T-helper 17 cell (primary cell): ENCODE measurements at places on chromosomes 2 and 18. TPM values are rescaled to one million over a fixed set of nuclear protein-coding genes. Genes with fewer than 3 reads are reported as not detected.

DNA sequence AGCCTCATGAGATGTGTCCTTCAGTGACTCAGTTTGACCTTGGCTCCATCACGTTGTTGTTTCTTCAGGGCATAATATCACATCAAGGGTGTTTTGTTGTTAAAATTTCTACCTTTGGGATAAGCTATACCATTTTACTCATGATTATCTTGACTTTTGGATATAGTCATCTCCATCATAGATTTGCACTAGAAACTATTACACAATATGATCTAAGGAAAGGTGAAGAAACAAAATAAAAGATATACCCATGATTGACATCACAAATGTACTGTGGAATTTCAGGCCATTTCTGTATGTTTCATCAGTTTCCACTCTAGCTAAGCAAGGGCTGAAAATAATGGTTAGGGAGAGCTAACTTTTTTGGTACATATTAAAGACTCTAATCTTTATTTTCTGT is 24.7 kb upstream of the FAM171B start:
- DNase-seq: no peak

- DNase-seq: no peak
Observed at GRCh38 chr2:105129722-105130232, 91.9 kb downstream of the MRPS9 start.

GRCh38 chr2:97759727-97760407 is 46.5 kb downstream of the ZAP70 start:
- DNase-seq: no peak

DNA sequence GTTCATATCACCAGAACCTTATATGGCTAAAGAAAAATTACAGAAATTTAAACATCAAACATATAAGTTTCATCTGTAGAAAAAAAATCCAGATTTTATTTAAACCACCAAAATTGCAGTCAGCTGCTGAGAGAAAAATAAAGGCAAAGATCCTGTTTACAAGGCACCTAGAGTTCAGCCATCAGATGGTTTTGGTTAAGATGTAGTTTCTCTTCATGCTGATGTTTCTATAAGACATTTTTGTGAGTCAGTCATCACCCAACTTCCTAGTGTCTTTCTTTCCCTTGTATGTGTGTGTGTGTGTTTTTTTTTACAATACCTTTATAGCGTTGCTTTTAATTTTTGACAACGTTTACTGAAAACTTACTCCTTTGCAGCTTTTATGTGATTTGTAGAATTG is 26.1 kb upstream of the MMADHC start:
- DNase-seq: no peak

DNA sequence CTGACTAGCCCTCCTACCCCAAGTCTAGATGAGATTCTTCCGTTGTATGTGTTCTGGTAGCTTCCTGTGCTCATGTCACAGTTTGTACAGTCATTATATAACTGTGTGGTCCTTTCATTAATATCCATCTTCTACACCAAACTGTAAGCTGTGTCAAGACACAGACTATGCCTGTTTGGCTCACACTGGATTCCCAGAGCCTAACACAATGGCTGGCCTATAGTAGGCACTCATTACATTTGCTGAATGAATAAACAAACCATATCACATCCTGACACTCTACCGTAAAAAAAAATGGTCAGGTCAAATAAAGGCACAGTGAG is 72.6 kb downstream of the ANKRD44 start:
- no peak for DNase-seq

DNA sequence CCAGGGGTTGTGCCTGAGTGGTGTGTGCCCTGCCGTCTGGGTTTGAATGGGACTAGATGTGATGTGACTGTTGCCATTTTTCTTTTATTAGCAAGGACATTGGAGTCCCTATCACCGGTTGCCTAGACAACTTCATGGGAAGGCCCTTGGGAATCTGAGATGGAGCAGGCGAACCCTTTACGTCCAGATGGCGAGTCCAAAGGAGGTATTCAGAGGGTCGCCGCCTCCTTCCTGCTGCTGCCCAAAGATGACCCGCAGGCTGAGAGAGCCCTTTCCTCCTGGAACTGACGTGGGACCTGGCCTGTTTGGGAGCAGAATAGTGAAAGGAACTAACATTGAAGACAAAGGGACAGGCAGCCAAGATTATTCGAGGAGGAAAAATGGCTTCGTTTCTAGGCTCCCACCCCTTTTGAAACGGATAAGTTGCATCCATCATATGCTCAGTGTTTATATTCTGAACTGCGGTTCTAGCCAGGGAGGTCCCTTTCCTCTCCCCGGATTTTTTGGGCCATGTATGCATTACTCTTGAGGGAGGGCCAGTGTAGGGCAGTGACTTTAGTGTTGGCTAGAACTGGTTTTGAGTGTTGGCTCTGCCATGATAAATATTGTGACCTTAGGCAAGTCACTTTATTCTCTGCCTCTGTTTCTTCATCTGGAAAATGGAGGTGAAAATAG is 673 bp downstream of the CENPO start:
- DNase-seq: no peak

CFAP65 gene
- total RNA-seq: not detected

SLC14A1 gene
- total RNA-seq: 9.8 TPM

DNA sequence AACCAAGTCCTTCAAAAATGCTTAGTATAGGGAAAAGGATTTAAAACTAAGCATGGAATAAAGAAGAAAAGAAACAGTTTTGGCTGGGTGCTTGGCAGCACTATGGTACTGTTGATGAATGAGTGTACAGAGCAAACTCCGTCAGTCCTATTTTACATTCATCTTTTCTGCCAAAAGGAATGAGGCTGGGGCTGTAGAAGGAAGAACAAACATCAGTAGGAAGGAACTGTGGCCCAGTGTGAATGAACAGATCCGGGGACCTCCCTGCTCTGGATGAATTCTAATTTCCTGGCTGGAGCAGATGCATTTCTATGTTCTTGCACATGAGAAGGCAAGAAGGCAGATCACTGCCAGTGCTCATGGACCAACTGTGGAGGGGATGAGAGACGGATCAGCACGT is 474.0 kb upstream of the MEIS1 start:
- no peak for DNase-seq

DNA sequence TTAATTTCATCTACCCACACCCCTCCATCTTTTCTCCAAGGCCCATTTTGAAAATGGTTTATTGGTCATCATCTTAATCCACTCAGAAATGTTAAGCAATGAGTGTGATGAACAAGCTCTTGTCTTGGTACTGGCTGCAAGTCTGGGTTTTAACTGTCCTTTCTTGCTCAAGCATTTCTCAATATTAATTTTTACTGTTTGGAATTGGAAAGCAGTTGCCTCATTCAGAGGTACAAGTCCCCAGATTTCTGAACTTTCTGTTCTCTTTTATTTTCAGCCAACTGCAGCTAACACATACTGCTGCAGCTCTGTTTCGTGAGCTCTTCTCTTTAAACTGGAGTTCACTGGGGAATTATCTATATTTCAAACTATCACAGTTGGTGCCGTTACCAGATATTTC is 99.4 kb upstream of the TEX51 start:
- DNase-seq: no peak

- DNase-seq: no peak
Observed at GRCh38 chr2:158600155-158600802, 143.5 kb downstream of the PKP4 start.

CAVIN2 gene
- total RNA-seq: 6.1 TPM

DNA sequence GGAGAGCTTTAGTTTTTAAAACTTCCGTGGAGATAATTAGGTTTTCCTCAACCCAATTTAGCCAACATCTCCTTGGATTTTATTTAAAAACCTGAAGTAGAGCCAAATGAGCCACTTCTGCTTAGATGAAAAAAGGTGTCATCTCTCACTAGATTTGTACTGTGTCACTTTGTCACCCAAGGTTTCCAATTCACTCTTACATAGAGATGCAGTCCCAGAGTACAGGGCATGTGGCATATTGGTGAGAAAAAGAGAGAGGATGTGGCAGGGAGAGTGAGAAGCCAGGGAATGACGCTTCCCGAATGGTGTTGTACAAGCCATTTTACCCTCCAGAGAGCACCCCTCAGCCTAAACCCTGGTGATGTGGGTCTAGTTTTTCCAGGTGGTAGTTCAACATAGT is 44.4 kb upstream of the CTLA4 start:
- no peak for DNase-seq

GRCh38 chr2:86675104-86675503 is 45.0 kb upstream of the RMND5A start:
- no peak for DNase-seq

DNA sequence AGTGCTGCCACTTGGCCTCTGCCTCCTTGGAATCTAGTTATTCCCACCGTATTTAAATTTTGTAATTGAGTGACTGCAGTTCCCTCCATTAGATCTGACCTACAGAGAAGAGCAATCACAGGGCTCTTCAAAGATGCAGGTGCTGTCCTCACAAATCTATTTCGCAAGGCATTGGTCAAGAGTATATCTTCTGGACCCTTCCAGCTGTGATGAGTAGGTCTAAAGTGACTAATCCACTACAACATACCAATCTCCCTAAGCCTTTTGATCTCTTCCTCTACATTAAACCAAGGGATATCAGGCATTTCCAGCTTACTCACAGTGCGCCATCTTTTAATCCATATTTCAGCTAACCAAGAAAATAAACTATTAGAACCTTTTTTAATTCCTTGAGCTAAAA is 65.1 kb upstream of the COL3A1 start:
- DNase-seq: no peak

DNA sequence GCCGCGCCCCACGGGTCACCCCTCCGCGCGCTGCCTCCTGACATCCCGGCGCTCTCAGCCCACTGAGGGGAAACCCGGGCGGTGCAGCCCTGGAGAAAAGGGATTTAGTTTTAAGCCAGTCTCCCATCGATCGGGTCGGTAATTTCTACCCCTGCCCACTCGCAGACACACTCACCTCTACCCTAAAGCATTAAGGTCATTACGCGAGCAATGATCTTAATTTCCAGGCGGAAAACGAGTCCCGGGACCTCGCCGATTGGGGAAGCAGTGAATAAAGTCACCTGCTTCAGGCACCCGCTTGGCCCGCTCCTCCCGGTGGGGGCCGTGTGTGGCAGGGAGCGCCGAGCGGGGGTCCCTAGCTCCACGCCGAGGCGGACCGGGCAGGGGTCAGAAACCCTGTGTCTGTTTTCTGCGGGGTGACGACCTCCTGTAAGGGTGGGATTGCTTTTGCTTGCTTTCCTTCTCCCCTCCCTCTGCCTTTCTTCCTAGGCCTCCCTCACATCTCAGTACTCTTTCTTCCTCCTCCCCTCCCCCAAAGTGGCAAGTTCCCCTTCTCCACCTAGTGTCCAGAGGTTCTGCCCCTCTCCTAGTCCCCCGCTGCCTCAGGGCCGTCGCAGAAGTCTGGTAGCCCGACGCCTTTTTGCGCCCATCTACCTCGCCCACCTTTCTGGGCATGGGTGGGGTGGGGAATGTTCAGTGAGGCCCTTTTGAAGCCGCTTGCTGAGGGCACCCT is 142.6 kb downstream of the MEIS1 start:
- no peak for DNase-seq

SCTR gene
- not detected for total RNA-seq

- no peak for DNase-seq
Observed at GRCh38 chr2:1795261-1796231, 51.2 kb upstream of the PXDN start.

DNA sequence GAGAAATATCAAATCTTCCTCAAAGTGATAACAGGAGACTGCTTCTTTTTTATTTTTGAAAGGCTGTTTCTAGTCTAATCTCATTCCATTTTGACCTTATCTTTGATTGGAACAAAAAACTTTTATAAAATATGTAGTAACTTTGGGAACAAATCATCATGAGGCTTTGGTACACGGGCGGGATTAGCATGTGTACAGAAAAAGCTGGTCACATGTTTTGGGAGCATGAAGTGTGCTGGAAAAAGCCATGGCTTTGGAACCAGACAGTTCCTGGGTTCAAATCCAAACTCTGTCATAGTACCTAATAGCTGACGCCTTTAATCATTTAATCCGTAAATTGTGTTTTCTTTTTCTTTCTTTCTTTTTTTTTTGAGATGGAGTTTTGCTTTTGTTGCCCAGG is 78.2 kb downstream of the RFTN2 start:
- DNase-seq: no peak

GRCh38 chr18:46378864-46379207 is 274.7 kb downstream of the HAUS1 start:
- no peak for DNase-seq

- DNase-seq: no peak
Observed at GRCh38 chr2:199395311-199395710, 62.4 kb downstream of the SATB2 start.

MARCHF4 gene
- not detected for total RNA-seq

DNA sequence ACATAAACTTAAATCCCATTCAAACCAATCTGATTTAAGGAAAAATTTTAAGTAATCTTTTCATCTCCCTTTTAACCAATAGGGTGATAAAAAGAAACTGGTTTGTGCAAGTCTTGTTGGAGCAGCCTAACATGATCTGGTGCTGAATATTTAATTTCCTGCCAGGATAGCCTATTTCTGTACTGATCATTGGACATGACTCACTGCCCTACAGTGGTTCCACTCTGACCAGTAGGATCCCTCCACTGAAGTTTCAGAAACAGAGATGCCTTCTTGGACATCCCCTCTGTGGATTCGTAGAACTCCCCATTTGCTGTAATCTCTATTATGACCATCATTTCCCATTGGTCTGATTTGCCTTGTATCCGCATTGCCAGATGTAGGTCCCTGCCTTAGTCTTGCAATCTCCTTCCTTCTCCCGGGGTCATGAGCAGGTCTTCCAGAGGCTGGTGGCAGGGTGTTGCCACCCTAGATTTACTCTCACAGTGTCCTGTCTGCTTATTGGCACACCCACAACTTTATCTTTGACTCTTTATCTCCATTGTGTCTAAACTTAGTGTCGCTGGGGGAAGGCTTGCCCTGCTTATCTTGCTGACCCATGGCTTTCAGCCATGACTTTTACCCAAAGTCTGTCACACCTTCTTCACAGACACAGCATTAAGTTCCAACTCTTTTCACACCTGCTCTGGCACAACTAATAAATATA is 12.3 kb upstream of the SETBP1 start:
- DNase-seq: no peak

- no peak for DNase-seq
Observed at GRCh38 chr2:171706152-171706803, 19.0 kb downstream of the DYNC1I2 start.

DNA sequence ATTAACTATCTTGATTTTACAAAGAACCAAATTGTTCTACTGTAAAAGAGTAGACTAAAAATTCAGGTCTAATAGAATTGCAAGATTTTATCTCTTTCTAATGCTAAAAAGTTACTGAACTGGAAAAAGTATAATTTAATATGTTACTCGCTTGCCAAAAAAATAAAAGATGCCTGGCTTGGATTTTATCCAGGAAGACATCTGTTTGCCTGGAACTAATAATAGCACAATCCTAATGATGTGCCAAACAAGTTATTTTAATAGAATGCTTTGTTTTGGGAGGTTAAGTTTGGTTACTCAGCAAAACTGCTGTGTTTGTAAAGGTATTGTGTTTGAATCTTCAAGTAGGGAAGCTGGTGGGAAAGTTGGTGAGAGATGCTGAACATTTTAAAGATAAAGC is 19.4 kb upstream of the ZSWIM2 start:
- DNase-seq: no peak

- DNase-seq: no peak
Observed at GRCh38 chr2:187230088-187230487, 218.0 kb downstream of the CALCRL start.
